Left cardiac atrium (tissue), 4 donors: ENCODE measurements at places on chromosomes 6 and 20. TPM values are rescaled to one million over a fixed set of nuclear protein-coding genes. Genes with fewer than 3 reads are reported as not detected.

The SNRNP48 gene
- total RNA-seq = 10.3 TPM

GRCh38 chr6:165184192-165184979, 125.0 kb downstream of the C6orf118 start:
- DNase-seq = peak; percentile 62

- no peak for DNase-seq
Observed at GRCh38 chr6:12911427-12911826, 194.9 kb downstream of the PHACTR1 start.

- DNase-seq = peak; percentile 29
Observed at GRCh38 chr6:131694832-131695426, 6.3 kb downstream of the OR2A4 start.

GRCh38 chr6:162226803-162227202, 500.8 kb downstream of the PRKN start:
- no peak for DNase-seq

- peak; percentile 83 for DNase-seq
Observed at GRCh38 chr20:25984933-25985332, 288.3 kb upstream of the ZNF337 start.

- DNase-seq = no peak
Observed at GRCh38 chr6:165950316-165950715, 217.3 kb downstream of the TBXT start.

GRCh38 chr6:14040042-14040441, 77.5 kb upstream of the CD83 start:
- no peak for DNase-seq

The BICRAL gene
- total RNA-seq = 10.0 TPM

GRCh38 chr6:87115402-87116135, 20.7 kb upstream of the CGA start:
- DNase-seq = no peak

GRCh38 chr6:37115236-37115895, 54.6 kb upstream of the PIM1 start:
- DNase-seq = no peak

GRCh38 chr20:61950641-61951071, 115.0 kb downstream of the TAF4 start:
- DNase-seq = peak; percentile 12

GRCh38 chr6:32068867-32069266, 30.7 kb downstream of the CYP21A2 start:
- no peak for DNase-seq

DNA sequence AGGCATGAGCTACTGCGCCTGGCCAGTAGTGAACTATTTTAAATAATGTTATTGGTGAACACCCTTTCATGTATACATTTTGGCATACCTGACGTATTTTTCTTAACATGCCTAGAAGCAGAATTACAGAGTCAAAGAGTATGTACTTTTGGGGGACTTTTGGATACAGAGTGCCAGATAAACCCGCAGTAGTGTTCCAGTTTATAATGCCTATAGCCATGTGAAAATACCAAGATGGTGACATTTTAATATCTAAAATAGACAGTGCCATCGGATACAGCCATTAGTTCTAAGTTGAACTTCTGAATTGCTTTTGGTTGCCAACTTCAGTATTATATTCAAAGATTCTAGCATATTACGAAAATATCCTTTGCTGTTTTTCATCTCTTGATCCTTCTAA, 20.3 kb downstream of the TM9SF4 start:
- no peak for DNase-seq

The SLC32A1 gene
- total RNA-seq = not detected

DNA sequence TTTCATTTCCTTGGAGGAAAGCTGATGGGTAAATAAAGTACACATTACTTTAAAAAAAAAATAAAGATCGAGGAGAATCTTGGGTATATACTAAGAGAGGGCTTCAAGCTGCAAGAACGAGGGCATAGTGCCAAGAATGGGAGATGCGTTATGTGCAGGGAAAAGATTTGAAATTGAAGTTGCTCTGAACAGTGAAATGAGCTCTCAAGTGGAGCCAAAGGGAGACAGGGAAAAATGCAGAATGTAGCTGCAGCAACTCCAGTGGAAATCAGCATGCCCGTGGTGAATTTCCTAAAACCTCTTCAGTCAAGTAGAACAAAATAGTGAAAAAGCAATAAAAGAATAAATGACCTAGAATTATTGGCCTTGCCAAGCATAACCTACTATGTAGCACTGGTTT, 11.4 kb upstream of the COL9A1 start:
- DNase-seq = no peak
